ENCODE measurements at places on chromosomes 3 and 15.

- no peak for DNase-seq
Measured at GRCh38 chr3:138594935-138595610, 1.0 kb upstream of the CEP70 start.

DNA sequence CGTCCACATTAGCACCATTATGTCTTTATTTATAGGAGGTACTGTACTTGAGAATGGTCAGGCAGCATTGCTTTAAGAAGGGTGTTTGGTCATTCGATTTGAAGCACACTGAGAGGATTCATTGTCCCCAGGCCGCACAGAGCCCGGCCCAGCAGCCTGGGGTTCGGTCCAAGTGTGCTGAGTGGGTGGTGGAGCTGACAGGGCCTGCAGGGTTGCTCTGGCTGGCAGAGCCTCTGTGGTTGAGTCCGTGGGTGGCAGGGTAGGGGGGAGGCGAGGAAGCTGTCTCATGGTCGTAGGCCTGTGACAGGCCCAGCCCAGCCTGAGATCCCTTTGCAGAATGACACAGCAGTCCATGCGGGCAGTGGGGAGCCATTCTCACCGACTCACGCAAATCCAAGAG lies 227.7 kb upstream of the TOPAZ1 start:
- DNase-seq, result no peak

DNA sequence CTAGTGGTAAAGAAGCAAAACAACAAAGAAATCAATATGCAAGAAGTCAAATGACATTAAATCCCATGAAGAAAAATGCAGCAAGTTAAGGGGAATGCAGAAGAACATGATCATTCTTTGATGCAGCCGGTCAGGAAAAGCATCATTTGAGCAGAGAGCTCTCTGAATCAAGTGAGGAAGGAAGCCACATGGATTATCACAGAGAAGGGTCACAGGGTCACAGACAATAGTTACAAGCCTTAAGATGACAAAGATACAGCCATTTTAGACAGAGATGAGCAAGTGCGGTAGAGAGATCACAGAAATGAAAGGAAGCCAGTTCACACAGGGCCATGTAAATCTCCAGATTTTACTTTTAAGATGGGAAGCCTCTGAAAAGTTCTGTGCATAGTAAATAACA lies 43.9 kb downstream of the UBE3A start:
- DNase-seq, result no peak

DNA sequence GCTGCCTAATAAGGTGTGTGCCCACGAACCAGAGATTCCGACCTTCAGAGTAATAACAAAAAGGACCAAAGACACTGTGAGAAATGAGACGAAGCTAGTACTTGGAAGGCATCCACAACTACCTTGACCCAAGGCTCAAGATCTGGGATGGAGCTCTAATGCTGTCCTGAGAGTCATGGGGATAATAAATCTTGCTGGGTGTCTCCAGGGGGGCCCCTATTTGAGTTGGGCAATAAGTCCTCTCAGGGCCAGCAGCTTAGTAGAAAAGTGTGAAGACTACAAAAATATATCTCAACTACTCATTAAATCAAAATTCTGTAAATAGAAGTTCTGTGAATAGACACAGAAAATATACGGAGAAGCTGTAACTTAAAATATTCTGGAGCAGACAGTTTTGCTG lies 2.9 kb upstream of the NDN start:
- DNase-seq, result no peak

- DNase-seq, result no peak
Measured at GRCh38 chr3:197338586-197338985, 40.2 kb upstream of the DLG1 start.
